Stimulated activated CD8-positive, alpha-beta memory T cell treated with anti-CD3 and anti-CD28 coated beads, Interleukin-4, amount 100 ng/mL, for 24 hours (primary cell): ENCODE measurements at places on chromosomes 7 and 10.

- no peak for DNase-seq
These were observed 17.8 kb downstream of the KCP start for GRCh38 chr7:128892521-128893250.

- DNase-seq, result no peak
These were observed 182.0 kb downstream of the REEP3 start for GRCh38 chr10:63703113-63703670.

DNA sequence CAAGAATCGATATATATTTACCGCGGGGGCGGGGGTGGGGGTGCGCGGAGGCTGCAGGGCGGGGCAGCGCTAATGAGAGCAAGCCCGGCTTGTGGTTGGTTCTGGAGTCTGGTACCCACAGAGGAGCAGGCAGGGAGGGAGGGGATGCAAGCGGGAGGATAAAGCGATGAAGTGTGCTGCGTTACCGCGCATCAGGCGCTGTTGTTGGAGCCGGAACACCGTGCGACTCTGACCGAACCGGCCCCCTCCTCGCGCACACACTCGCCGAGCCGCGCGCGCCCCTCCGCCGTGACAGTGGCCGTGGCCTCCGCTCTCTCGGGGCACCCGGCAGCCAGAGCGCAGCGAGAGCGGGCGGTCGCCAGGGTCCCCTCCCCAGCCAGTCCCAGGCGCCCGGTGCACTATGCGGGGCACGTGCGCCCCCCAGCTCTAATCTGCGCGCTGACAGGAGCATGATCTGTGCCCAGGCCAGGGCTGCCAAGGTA, at the start of gene HECW1:
TSS of gene HECW1 (plus strand) at position 189 of the 482 bp plus-strand sequence. CDS start 131,259 bp downstream, outside the sequence.
- no peak for DNase-seq

DNA sequence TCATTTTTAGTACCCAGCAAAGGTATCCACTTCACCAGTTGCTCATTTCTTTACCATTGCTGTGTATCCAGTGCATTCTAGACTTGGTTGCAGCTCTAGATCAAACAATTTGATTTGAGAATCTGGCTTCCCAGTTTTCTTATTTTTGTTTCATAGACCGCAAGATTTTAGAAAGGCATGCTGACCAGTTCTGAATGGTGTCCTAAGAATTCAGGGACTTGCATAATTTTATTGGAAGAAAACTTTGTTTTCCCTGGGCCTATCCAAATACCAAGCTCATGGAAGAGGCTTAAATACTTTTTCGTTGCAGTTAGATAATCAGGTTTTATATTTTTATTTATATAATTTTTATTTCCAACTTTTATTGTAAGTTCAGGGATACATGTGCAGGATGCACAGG, 58.3 kb downstream of the BICC1 start:
- no peak for DNase-seq

DNA sequence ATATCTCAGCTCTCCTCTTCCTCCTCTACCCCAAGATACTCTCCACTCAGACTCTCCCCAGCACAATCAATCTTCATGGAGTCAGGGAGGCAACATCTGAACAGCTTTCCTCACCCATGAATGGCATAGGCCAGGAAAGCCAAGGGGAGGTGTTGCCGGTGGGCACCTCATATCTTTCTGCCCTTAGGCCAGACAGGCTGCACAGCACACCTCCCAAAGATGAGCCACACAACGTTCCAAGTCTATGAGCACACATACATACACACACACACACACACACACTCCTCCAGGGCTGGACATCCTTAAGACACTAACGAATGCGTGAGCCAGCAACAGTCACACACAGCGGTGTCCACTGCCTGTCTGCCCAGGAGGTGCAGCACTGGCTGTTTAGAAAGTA, 17.7 kb downstream of the COBL start:
- no peak for DNase-seq

GRCh38 chr7:70237831-70238575, 639.7 kb downstream of the AUTS2 start:
- DNase-seq, result no peak

DNA sequence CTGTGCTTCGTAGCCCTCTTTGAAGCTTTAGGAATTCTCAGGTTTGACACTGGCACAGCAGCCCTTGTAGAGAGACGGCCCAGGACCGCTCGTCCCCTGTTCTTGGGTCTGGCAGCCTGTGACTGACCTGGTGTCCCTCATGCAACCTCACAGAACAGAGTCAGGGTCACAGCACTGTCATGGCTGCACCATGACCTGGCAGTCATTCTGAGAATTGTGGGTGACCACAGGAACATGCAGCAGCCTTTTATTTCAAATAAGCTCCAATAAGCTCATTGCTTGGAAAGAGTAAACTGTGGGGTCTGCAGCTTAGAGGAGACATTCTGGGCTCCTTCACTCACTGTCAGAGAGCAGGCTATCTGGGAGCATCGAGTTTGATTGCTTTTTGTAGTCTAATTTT, 42.5 kb downstream of the MYO1G start:
- no peak for DNase-seq

GRCh38 chr7:94787285-94787684, 120.1 kb upstream of the PPP1R9A start:
- no peak for DNase-seq

DNA sequence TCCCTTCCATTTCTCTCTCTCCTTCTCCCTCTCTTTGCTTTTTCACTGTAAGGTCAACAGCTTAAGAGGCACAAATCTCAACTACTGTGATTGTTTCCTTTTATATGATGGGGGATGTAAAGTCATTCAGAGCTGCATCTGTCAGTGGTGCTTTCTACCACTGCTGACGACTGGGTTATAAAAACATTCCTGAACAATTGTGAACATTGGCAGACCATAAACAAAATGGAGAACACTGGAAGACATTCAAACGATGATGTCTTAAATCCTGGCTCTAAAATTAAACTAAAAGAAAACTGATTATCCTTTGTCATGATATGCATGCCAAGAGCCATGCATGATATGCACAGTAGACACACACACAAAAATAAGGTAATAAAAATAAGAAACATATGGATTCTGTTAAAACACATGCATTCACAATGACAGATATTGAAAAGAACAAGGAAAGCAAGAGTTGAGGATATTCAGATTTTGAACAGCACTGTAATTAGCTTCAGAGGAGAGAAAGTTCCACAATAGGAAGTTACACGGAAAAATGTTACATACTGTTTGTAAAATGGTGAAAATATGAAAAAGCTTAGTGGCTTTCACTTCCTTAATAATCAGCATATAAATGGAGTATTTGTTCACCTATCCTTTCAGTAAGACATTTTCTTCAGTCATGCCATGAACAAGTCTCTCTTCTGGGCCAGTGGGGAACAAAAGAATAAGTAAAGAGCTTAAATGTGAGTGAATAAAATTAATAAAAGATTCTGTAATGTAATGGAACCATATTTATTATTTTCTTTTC, 89.2 kb downstream of the RNLS start:
- no peak for DNase-seq

- no peak for DNase-seq
These were observed 106.0 kb downstream of the GRID1 start for GRCh38 chr10:86260564-86260963.

- DNase-seq, result no peak
These were observed 4.1 kb upstream of the MYH16 start for GRCh38 chr7:99268577-99268908.

DNA sequence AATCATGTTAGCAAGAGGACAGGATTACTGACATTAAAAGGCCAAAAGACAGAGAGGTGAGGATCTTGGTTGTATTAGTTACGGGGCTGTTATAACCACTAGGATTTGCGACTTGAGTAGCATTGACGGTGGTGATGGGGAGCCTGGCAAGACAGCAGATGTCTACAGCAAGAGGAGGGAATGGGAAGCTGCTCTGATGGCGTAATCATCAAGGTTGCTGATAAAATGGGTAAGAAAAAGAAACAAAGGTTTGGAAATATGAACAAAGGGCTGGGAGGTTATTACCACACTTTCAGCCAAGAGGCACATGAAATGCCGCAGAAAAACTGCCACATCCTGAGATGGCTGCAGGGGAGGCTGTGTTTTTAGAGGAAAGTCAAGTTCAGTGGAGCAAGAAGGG, 33.9 kb downstream of the TMEM229A start:
- no peak for DNase-seq

- DNase-seq, result no peak
These were observed 32.2 kb downstream of the FAM204A start for GRCh38 chr10:118309911-118310310.

DNA sequence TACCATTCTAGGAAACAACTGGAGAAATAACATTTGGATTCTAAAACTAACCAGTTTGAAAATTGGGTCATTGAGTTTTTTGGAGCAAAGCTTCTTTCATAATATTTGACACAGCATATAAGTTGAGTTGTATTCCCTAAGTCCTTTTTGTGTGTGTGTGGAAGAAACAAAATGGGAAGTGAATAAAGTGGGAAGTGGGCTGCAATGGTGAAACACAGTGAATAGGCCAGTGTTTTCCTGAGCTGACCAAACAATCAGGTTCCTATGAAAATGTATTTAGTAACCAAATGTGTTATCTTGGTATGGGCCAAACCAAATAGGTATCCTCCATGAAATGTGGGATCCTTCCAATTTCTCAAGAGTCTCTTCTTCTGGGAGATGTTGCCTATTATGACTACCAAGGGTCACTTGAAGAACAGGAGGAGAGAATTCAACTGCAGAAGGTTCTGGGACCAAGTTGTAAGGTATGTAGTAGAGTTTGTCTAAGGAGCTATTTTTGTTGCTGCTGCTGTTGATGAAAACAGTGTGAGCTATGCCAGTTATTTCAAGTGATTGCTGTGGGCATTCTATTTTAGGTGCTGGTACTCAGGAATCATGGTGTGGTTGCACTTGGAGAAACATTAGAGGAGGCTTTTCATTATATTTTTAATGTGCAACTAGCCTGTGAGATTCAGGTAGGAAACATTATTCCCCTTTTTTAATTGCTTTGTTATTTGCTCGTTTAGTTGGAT, 88.3 kb upstream of the MXI1 start:
- DNase-seq, result no peak

DNA sequence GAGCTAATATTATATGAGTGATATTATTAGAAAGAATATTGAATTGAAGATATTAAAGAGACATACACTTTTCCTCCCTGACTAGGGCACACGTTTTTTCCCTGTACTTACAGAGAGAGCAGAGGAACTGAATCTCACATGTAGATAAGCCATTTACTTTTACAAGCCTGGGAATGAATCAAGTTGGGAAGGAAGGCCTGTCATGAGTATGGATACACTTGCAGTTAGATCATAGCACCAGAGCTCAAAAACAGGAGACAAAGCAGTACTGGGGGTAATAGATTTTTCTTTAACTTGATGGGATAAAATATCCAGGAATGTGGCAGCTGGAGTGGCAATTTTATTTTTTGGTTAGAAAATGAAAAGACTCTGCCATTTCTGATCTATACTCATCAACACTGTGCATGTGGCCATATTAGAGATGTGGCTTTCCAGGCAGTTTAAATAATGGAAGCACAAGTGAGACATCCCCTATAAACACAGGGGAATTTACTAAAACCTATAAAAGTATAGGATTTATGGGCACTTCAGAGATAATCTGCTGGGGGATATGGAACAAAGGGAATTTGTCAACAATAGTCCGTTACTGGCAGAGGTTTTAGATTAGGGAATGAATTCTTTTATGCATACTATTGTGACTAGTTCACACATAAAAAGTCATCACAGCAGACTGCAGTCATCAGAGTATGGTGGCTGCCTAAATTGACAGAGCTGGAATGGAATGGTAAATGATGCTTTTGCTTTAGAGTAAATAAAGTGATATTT, 657.7 kb upstream of the MBL2 start:
- no peak for DNase-seq

DNA sequence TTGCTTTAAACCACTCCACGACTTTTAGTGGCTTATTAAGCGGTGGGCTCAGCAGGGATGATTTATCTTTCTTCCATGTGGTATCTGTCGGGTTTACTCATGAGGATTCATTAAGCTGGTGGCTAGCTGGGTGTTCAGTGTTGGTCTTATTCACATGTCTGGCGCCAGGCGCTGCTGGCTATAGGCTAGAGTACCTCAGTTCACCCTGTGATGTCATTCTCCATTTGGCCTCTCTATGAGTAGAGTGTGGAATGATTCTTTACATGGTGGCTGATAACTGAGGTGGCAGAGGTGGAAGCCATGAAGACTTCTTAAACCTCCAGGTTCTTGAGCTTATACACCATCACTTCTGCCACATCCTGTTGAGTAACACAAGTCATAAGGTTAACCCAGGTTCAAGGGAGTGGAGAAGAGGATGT, 115.4 kb downstream of the MLLT10 start:
- DNase-seq, result no peak

DNA sequence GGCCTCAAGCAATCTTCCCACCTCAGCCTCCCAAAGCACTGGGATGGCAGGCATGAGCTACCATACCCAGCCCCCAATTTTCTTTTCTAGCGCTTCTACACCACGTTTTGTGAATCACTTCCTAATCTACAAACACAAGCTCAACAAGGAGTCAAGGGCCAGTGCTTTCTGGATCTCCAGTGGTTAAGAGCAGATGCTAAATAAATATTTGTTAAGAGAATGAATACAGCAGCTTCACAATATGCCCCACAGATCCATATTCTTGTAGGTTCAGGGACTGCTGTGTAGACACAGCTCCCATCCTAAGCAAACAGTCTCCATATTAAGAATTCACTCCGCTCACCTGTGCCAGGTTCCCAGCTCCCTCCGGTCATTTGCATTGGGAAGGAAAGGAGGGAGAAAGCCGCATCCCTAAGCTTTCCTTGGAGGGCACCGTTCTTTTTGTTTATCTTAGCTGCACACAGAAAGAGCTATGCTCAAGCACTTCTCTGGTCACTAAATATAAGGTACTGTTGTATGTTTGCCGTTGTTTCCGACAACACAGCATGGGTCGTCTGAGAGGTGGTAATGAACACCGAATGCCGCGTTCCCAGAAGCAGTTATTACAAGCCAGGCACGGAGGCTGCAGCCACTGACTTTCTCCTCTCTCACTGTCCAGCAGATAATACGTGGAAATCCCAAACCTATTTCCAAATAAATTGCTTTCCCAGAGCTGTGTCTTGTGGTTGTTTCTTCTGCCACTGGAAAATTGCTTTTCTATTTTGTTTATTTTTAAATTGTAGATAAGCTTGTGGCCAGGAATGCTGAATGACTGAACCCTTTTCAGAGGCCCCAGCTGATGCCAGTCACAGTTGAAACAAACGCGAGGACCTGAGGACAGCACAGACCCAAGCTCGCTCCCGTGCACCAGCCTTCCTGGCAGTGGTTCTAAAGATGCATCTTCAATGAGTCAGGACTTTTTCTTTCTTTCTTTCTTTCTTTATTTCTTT, 217.1 kb downstream of the PRPF18 start:
- DNase-seq, result no peak

DNA sequence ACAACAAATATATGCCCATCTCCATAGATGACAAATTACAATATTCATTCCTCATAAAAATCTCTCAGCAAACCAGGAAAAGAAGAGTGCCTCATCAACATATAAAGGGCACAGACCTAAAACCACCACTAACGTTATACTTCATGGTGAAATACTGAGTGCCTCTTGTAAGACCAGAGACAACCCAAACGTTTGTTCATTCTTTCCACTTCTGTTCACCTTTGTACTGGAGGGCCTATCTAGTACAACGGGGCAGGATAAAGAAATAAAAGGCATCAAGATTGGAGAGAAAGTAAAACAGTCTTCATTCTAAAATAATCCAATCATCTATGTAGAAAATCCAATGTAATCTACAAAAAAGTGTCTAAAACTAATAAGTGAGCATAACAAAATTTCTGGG, 79.1 kb downstream of the LARP4B start:
- DNase-seq, result no peak
